ENCODE measurements at places on chromosomes 12 and 14. TPM values are rescaled to one million over a fixed set of nuclear protein-coding genes. Genes with fewer than 3 reads are reported as not detected.

CCDC177 gene
- not detected for total RNA-seq

- H3K4me1 ChIP-seq: no peaks in the 10 kb centered on the region
- no peak overlapping the region for H3K27ac ChIP-seq
- H3K27me3 ChIP-seq: no peaks in the 10 kb centered on the region
These were observed 137.3 kb upstream of the RTL1 start for GRCh38 chr14:101040538-101041442.

GRCh38 chr14:65791191-65791981, 378.9 kb downstream of the FUT8 start:
- DNase-seq: no peak
- H3K4me1 ChIP-seq: no peaks in the 10 kb centered on the region
- no peaks in the 10 kb centered on the region for H3K27me3 ChIP-seq
- H3K27ac ChIP-seq: no peak overlapping the region
- H3K36me3 ChIP-seq: no peaks in the 10 kb centered on the region
- no peak overlapping the region for H3K4me3 ChIP-seq

INSM2 gene
- total RNA-seq: not detected

- no peak overlapping the region for H3K27ac ChIP-seq
- H3K27me3 ChIP-seq: no peaks in the 10 kb centered on the region
- no peak for DNase-seq
- H3K36me3 ChIP-seq: no peaks in the 10 kb centered on the region
- H3K4me3 ChIP-seq: no peak overlapping the region
- no peaks in the 10 kb centered on the region for H3K4me1 ChIP-seq
These were observed 225.1 kb downstream of the BCAT1 start for GRCh38 chr12:24723759-24724158.

BDKRB2 gene
- 14.2 TPM for total RNA-seq

GDF3 gene
- total RNA-seq: not detected

DNA sequence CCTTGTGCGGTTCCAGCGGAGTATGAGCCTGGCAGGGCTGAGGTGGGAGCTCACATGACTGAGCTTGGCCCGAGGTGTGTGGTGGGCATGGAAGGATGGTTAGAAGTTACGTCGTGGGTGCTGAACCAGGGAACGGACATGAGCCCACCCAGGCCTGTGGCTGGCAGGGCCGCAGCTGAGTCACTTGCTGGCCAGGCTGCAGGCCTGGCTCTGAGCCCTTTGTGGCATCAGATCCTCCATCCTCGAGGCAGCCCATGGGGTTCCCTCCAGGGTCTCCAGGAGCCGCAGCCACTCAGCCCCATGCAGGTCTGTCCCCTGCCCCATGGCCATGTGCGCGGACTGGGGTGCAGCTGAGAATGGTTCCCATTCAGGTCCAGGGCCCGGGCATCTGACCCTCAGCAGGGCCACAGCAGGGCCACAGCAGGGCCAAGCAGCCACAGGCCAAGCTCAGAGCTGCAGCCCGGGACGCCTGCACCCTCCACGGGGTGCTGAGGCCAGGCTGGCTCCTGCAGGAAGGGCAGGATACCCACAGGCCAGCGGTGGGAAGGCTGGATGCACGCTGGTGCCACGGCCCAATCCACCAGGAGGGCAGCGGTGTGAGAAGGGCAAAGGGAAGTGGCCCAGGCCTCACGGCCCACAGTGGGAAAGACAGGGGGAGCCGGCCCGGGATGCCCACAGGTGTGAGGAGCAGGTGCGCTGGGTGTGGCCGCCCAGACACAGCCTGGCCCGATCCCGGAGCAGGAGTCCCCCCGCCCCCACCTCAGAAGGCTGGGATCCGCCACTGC, 26.3 kb upstream of the ULK1 start:
- H3K4me1 ChIP-seq: no peaks in the 10 kb centered on the region
- no peak for DNase-seq
- H3K4me3 ChIP-seq: no peak overlapping the region
- no peaks in the 10 kb centered on the region for H3K36me3 ChIP-seq
- no peak overlapping the region for H3K27ac ChIP-seq

GRCh38 chr12:131134523-131135310, 181.0 kb downstream of the ADGRD1 start:
- DNase-seq: no peak
- no peak overlapping the region for H3K27ac ChIP-seq
- no peak overlapping the region for H3K4me3 ChIP-seq

- peaks cover 11% of the 10 kb centered on the region for H3K4me1 ChIP-seq
- no peak overlapping the region for H3K4me3 ChIP-seq
- DNase-seq: no peak
- H3K36me3 ChIP-seq: no peaks in the 10 kb centered on the region
- H3K27ac ChIP-seq: no peak overlapping the region
These were observed 19.1 kb upstream of the EPS8 start for GRCh38 chr12:15808250-15808649.

DNA sequence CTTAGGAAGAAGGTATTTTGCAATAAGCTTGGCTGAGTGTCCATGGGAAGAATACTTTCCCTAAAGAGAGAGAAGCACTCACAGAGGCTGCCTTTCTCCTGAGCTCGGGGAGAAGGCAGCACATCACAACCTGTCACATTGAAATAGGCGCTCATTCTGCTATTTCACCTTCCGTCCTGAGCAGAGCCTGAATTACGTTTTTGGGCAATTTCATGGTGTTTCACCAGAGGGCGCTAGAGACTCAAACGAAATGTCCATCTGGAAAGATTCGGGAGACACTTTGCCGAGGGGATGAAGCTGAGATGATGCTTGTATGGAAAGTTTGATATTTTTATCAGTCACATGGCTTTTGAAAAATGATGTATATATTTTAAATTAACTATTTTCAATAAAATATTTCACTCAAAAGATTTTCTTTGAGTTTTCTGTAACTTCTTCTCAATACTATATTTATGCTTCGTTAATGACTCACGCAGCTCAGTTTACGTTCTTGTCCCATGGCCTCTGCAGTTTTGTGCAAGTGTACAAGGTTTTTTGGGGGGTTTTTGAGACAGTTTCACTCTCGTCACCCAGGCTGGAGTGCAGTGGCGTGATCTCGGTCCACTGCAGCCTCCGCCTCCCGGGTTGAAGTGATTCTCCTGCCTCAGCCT, 17.4 kb upstream of the B4GALNT3 start:
- H3K27ac ChIP-seq: no peak overlapping the region
- no peaks in the 10 kb centered on the region for H3K36me3 ChIP-seq
- peak; percentile 69 for DNase-seq
- no peaks in the 10 kb centered on the region for H3K4me1 ChIP-seq
- no peaks in the 10 kb centered on the region for H3K27me3 ChIP-seq
